CD4-positive, alpha-beta T cell treated with Interleukin-12 subunit alpha and Interleukin-12 subunit beta, for 1 hour (primary cell): ENCODE measurements at places on chromosomes 5 and 9.
A peak's percentile ranks its signal among the peaks of the same experiment; 100 is the strongest.

DNA sequence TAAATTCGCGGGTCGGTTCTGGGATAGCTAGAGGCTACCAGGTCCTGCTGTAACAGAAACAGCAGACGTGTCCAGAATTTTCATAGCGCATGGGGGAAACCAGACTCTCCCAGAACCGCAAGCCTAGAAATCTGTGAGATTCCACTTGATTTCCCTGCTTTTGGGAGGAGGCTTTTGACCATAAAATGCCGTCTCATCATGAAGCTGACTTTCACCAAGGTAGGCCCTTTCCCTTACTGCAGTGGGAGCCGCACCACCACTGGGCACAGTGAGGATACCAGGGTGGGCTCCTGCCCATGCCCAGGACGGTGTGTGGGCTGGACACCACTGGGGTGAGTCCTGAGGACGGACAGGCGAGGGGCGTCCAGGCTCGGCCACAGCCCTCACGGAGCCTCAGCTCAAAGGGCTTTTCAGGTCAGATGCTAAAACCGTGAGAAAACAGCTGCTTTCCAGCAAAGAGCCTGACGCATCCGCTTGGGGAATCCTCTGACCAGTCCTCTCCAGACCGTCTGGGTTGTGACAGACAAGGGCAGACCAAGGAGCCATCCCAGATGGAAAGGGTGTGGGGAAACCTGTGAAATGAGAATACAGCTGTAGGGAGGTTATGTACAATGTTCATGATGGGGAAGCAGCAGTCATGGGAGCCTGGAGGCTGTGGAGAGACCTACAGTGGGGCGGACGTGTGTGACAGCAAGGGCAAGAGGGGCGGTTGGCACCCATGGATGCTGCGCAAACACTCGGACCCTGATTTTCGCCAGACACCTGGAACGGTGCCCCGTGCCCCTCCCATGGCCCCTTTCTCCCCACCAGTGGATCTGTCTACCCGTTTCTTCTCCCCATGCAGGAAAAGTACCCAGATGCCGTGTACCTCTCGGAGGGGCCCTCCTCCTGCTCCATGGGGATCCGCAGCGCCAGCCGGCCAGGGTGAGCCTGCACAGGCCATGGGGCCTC is 59.2 kb downstream of the IPPK start:
- no peak for DNase-seq

DNA sequence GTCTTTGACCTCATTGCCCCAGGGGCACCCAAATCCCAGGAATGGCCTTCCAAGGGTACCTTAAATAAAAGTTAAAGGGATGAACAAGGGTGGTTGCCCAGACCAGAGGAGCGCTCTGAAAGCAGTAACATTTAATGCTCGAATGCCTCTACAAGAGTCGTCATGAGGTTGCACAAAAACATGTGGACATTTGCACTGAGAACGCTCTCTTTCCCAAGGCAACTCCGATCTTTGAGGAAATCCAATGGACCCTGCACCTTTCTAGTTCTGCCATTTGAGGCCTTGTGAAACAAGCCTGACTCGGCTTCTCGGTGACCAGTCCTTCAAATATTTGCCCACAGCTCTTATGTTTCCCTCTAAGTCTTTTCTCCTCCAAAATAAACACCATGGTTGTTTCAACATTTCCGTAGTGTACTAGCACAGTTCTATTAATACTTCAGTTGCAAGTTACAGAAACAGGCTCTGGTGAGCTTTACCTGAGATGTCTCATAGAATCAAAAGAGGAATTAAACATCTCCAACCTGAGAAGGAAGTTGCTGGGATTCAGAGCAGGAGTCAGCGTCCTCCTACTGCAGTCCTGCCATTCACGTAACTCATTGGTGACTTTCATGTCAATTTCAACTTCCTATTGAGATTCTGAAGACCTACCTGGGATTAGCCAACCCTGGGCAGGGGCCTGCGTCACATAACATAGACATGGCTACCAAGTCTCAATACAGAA is 168.8 kb upstream of the RAI14 start:
- no peak for DNase-seq

DNA sequence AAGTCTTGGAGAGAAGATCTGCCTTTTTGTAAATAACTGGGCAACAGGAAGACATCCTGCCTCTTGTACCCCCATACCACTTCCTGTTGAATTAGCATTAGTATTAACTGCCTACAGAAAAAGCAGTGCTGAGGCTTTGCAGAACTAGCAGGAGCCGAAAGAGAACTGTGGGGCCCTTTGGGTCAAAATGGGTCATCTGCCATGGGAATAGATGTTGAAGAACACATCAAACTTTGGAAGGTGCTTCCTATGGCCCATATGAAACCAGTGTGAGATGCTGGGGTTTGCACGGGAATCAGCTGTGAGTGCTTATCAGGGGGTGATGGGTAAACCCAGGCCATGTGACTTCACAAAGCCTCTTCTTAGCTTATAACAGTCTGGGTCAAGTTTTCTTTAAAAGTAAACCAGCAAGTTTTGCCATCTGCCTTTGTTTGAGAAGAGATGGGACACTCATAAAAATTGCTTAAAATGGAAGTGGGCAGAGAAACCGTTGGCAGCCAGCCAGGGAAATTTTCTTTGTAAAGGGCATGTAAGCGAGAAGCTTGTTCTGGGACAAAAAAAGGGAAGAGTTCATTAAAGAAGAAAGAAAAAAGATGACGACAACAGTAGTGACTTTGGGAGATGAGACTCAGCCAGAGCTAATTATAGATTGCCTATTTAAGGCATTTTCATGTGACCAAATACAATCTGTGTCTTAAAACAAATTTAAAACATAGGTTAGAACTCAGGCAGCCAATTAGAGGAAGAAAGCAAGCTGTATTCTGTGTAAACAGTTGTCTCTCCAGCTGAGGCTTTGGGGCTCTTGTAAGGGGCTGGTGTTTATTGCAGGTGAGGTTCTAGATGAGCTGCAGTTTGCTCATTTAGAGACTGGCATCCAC is 4.4 kb downstream of the SLC25A25 start:
- peak; percentile 73 for DNase-seq

- DNase-seq = no peak
Measured at GRCh38 chr9:128540634-128541360, 11.6 kb upstream of the SPTAN1 start.

- DNase-seq = no peak
Measured at GRCh38 chr5:30505014-30505886, 688.2 kb upstream of the CDH6 start.

DNA sequence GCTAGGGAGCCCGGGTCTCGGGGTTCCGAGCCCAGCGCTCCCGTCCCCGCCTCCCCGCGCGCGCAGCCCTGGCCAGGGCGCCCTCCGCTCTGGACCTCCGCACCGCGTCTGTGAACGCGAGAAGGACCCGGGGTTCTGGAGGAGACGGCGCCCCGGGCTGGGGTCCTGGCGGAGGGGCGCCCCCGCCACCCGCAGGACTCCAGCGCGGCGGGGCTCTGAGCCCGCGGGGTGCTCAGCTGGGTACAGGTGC is 431 bp downstream of the TMOD1 start:
- DNase-seq = no peak

DNA sequence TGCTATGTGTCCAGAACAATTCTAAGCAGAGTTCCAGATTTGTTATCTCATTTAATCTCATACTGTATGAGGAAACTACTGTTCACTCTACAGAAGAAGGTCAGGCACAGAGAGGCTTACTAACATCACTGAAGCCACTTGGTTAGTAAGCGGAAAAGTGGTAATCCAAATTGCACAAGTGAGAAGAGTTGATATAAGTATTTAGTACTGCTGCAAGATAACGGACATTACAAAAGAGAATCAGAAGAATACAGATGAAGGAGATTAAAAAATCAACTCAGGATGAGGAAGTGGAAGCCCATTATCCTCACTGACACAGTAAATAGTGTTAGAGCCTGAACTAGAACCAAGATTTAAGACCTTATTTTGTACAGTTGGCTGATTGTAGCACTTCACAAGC is 22.3 kb upstream of the TLR4 start:
- no peak for DNase-seq

GRCh38 chr5:157166214-157167213 is at the start of gene GARIN3:
Gene GARIN3, minus strand, starts transcription at chr5:157166264. Its CDS starts 96 bp downstream, at chr5:157166168.
- DNase-seq = no peak

DNA sequence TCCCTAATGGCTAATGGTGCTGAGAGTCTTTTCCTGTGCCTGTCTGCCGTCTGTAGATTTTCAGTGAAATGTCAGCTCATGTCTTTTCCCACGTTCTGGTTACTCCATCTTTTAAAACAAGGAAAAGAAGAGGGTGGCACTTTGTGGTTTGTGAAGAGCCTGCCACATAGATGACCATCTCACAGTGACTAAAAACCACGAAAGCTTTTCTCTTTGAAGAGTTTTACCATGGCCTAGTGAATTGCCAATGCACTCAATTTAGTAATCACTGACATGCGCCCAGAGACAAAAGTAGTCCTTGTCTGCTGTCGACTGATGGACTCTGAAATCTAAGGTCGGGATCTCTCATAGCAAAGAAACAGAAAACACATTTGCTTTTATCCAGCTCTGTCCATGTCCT is 50.4 kb downstream of the SPATA31C2 start:
- DNase-seq = no peak

GRCh38 chr5:179273073-179273435 is 72.2 kb downstream of the ADAMTS2 start:
- DNase-seq = no peak

DNA sequence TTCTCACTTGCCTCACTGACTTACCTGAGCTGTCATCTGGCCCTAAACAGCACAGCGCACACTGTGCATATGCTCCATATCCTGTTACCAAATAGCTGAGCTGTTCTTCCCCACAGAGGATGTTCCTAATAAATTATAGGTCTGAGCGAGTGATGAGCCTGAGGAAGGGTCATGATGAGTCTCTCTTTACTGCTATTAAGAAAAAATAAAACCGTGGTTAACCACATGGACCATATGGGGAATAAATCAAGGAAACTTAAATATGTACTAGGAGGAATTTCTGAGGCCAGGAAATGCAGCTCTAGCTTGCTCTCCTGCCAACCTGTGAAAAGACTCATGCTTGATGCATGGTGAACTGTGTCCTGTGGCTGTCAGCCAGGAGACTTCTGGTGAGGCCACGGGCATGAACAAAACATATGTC is 424.8 kb upstream of the DMAC1 start:
- DNase-seq = no peak

- DNase-seq = no peak
Measured at GRCh38 chr5:153358315-153358976, 132.0 kb upstream of the GRIA1 start.

DNA sequence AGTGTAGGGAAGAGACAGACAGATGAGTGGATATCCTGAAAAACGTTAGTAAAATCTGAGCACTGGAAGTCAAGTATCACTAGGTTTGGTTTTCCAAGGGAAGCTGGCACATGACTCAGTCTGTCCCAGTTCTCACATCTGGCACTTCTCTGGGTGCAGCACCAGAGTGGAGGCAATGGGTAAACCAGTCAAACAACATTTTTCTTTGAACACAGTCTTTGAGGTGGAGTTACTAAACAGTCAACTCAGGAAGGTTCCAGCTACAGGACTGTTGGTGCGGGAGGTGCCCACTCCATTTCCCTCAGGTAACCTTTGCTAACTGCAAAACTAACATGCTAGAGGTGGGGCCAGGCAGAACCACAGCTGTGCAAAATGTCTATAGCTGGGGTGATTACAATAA is 301.4 kb upstream of the RFX3 start:
- DNase-seq = no peak

DNA sequence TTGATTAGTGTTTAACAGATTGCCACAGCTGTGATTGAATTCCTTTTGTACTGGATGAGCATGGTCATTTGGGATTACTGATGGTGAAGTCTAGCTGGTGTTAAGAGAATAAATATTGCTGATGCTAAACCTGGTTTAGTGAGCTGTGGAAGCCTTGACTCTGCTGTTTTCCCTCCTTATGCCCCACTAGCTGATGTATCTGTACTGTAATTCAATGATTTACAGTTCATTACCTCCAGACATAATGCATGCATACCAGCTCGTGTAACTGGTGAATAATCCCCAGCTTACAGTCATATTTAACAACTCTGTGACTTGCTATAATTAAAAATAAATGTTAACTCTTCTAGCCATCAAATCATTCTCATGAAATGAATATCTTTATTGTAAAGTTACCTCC is 1.7 kb upstream of the CMYA5 start:
- DNase-seq = no peak

DNA sequence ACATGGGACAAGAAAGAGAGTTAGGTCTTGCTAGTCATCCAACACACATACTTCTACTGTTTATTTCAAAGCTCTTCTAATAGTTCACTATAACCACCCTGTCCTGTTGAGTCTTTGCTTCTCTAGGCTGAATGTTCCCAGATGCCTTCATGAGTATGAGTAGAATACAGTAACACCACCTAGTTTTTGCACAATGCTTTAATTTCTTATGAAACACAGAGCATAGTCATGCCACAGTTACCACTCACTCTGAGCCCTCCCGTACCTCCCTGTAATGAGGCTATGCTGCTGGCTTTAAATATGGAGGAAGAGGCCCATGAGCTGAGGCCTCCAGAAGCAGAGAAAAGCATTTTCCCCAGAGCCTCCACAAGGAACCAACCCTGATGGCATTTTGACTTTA is 75.0 kb upstream of the SLC1A3 start:
- DNase-seq = no peak

GRCh38 chr5:84715686-84716085 is 331.0 kb upstream of the EDIL3 start:
- DNase-seq = no peak

DNA sequence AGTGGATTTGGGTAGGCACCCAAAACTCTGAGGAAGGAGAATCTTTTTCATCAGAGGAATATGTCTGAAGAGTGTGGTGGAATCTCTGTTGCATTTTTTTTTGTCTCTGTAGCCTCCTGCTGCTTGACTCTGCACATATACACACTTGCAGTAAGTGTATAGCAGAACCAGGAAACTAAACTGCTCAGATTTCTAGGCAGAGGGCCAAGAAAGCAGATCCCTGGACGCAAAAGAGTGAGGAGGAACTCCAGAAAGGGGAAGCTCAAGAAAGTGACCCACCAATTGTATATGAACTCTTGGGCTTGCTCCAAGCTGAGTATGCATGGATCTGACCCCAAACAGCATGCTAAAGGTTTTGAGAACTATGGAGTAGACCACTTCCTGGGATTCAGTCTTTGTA is 181.8 kb downstream of the GADD45G start:
- DNase-seq = no peak

DNA sequence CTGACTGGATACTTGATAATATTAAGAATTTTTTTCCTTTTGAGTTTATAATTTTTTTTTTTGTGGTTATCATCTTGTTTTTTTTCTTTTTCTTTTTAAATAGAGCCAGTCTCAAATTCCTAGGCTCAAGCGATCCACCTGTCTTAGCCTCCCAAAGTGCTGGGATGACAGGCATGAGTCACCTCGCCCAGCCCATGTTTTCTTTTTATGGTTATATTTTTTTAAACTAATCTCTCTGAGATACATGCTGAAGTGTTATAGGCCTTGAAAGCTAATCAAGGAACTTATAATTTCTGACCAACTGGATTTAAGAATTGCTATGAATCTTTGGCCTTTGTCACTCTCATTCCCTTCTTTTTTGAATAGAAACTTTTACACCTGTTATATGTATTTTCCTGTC is 6.8 kb upstream of the AMACR start:
- DNase-seq = no peak

DNA sequence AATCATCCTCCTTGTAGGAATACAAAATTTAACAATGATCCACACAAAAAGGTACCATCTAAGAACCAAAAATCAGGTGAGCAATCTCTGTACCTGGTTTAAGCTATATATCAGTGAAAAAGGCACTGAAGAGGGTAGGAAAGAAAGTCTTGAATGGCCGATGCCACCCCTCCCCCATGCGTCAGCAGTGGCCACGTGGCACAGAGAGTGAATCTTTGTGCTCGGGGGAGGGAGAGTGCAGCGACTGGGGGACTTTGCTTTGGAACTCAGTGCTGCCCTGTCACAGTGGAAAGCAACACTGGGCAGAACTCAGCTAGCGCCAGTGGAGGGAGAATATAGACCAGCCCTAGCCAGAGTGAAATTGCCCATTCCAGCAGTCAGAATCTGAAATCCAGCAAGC is 28.3 kb upstream of the PDE4D start:
- no peak for DNase-seq
